Stimulated activated CD4-positive, alpha-beta T cell treated with anti-CD3 and anti-CD28 coated beads, Interleukin-1b, Interleukin-23, amount 100 ng/mL, for 24 hours (primary cell): ENCODE measurements at places on chromosomes 12 and 14.

DNA sequence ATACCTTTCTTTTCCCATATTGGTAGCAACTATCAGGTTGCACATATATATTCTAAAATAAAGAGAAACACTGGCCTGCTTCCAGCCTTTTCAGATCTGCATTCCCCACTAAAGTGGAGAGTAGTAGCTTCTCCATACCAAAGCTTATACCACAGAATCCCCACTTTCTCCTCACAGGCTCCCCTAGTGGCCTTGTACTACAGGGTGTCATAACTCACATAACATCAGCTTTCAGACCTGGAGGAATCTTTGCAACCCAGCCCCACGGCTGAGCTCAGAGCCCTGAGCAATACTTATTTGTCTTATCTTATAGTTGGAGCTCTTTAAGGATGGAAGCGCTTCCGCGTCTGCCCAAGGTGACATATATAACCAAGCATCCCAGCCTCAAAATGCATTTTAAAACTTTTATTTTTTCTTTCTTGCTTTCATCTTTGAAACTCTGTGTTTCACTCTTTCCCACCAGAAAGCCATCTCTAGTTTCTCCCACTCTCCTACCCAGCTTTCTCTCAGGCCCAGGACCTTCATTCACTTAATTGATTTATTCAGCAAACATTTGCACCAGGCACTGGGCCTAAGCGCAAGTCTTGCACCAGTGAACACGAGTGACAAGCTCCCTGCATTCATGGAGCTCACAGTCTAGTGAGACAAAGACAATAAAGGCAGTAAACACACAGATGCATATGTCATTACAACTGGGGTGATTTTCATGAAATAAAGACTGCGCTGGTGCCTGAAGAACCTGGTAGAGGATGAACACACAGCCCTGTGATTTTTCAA, 254.7 kb downstream of the IPO8 start:
- DNase-seq: no peak

- no peak for DNase-seq
These were observed 1.7 kb downstream of the ABCD2 start for GRCh38 chr12:39617887-39618286.

DNA sequence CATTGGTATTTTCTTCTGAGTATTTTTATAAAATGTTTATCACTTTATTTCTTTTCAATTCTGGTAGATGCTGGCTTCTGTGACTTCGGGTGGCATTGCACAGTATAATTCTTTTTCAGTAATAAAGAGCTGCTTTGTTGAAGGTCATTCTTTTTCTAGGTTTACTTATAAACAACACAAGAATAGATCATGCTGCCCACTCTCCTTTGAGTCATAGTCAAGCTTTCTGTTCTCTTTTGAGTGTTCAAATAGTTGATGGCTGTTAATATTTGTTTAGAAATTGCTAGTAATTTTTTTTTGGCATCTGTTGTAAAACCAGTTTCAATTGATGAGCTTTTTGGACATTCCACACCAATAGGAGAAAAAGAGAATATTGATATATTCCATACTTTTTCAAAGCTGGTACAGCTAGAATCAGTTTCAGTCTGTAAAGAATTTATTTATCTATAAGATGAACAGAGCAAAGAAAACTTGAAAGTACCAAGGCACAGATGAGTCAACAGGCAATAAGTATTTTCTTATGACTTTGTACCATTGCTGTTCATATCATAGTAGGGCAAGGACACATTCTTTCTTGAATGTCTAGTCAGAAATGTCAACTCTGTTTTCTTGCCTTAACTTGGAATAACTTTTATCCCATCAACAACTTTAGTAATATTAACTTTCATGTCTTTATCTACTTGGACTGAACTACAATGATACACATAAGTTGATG, 513.0 kb upstream of the SEL1L start:
- no peak for DNase-seq

- no peak for DNase-seq
These were observed 133.5 kb upstream of the HIF1A start for GRCh38 chr14:61561657-61562276.

- no peak for DNase-seq
These were observed 10.0 kb downstream of the WNT1 start for GRCh38 chr12:48988030-48988649.

- no peak for DNase-seq
These were observed 12.6 kb downstream of the BTBD6 start for GRCh38 chr14:105260959-105261358.

DNA sequence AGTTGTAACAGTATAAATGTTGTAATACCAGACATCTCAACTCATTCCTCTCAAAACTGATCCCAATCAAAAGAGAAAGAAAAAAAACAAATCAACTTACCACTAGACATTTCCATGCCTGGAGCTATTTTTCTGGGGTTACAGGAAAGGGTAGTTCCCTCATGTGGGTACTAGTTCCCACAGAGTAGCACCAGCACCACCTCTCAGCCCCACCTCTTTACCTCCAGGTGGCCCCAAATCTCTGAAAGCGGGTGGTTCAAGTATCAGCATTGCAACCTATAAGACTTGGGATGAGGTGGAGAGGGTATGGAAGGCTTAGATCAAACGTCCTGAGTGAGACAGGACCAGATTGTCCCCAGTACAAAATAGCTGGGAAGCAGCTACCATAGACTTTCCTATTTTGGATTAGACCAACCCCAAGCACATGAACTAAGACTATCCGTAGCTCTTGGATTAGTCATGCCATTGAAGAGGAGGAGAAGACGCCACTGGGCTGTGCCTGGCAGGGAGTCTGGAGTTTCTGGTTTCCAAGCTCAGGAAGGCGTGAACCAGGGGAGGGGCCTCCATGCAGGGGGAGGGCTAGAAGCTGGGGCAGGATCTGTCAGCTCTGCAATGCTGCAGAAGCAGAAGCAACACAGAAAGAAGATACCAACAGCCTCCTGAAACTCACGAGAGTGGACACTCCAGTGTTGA, at the start of gene SLC39A2:
SLC39A2 (plus strand) TSS at position 620 of the 693 bp plus-strand sequence. CDS start 154 bp downstream, outside the sequence.
- DNase-seq: no peak

DNA sequence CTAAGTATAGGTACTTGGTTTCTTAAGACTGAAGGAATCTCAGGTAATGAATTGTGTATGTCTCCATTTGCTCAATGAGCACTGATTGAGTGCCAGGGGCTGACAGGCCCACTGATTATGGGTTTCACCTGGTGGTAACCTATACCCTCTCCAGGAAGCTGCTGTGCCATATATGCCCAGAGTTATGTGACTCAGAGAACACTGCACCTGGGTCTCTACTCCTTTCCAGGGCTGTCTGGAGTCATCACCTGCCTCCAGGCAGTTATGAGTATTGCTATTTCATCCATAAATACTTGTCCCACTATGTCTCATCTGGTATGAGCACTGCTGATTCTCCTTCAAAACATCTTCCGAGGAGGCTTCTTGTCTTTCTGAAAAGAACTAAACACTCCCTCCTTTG, 692.9 kb downstream of the BCL11B start:
- DNase-seq: no peak

DNA sequence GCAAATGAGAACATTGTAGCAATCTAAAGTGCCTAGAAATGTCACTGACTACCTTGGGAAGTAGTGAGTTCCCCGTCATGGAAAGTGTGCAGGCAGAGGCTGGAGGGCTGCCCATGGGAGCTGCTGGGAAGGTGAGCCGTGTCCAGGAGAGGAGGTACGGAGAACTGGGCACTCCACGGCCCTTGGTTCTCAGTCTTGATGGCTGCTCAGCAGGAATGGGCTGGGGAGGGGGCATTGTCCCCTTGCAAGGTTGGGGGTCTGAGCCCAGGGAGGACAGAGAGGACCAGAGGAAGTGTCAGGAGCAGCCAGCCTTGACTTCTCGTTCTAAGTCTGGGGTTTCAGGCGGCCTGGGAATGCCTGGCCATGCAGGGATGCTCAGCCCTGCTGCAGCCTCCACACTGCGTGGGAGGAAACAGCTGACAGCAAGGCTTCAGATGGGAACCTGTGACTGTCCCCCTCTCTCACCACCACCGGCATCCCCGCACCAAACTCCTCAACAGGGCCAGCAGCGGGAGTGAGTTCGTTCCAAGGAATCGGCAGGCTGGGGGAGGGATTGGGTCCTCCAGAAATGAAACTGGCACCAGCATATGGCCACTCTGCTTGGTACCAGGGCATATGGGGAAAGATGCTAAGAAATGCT, 140.2 kb downstream of the BCL11B start:
- no peak for DNase-seq

GRCh38 chr12:28378736-28379135, 188.5 kb downstream of the CCDC91 start:
- DNase-seq: no peak

DNA sequence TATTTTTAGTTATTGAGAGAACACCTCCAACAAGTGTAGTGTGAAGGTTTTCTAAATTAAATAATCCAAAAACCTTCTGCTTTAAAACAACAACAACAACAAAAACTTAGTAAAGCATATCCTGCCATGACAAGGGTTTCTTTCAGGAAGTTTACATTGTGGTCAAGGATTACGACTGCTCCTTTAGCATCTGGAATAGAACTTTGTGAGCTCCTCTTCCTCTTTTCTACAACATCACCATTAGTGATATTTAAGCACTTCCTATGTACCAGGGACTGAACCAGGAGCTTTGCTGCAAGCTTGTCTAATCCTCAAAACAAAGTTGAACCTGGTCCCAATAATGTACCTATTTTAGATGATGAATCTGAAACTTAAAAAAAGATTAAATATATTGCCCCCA, 315.4 kb upstream of the KITLG start:
- DNase-seq: no peak

GRCh38 chr14:60235440-60235839, 13.6 kb upstream of the PPM1A start:
- DNase-seq: no peak

DNA sequence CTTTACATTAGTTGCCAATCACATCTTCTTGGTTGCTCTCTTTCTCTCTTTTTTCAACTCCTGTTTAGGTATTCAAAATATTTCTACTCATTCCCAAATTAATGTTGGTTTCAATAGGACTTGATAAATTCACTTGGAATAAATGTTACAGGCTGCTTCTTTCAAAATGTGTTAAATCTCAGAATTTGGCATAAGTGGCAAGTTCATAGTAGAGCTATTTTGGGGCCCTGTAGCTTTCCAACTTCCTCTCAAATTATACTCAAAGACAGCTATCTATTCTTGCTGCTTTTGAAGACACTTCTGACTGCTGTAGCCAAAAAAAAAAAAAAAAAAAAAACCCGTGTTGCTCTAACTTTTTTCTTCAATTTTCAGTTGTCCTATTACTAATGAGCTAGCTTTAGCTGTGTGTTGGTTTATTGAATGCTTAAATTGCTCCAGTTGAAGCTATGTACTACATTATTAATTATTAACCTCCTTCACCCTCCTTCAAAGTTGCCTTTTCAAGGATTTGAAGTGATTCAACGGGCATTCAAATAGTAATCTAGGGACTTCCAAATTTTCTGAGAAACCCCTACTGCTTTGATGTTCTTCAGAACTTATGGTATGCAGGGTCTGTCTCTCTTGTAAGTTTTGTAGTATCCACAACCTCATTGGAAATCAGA, 554.6 kb upstream of the FLRT2 start:
- no peak for DNase-seq

GRCh38 chr12:130419116-130419515, 81.4 kb downstream of the PIWIL1 start:
- no peak for DNase-seq

DNA sequence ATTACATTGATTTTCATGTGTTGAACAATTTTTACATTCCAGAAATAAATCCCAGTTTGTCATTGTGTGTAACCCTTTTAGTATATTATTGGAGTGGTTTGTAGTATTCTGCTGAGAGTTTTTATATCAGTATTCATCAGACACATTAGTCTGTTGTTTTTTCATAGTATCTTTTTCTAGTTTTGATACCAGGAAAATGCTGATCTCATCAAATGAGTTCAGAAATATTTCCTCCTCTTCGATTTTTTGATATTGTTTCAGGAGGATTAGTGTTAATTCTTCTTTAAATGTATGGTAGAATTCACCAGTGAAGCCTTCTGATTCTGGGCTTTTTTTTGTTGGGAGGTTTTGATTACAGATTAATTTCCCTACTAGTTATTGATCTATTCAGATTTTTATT, 15.3 kb downstream of the CLEC6A start:
- no peak for DNase-seq

DNA sequence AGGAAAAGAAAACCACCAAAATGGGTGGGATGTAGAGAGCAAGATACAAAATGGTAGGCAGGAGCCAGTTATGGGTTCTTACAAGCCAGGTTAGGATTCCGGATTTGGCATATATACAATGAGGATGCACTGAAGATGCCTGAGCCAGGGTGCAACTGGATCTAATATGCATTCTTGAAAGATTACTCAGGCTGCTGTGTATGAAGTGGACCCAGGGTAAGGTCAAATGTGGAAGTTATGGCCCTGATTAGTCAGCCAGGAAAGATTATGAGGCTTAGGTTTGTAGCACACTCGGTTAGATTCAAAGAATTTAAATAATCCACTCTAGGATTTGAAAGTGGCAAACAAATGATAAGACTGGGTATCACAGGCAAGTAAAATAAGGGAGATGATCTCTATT, 1750.7 kb upstream of the FLRT2 start:
- no peak for DNase-seq

DNA sequence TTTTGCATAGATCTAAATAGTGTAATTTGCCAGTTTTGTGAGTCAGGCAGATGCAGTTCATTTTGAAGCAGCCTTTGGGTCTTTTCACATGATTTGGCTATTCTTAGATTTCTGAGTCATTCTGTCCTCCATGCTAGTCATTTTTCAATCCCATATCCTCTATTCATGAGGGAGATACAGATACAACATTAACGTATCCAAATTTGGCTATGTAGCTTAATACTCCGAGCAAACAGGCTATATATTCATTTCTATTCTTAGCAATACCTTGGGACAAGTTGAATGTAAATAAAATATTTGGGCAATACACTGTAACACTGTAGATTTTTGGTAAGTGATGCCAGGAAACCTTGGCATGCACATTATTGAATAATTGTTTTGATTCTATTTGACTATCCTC, 270.7 kb upstream of the PDE3A start:
- DNase-seq: no peak

- no peak for DNase-seq
These were observed 718.0 kb downstream of the C12orf50 start for GRCh38 chr12:87311206-87311605.

- DNase-seq: no peak
These were observed 39.3 kb downstream of the SETD3 start for GRCh38 chr14:99441157-99441870.

DNA sequence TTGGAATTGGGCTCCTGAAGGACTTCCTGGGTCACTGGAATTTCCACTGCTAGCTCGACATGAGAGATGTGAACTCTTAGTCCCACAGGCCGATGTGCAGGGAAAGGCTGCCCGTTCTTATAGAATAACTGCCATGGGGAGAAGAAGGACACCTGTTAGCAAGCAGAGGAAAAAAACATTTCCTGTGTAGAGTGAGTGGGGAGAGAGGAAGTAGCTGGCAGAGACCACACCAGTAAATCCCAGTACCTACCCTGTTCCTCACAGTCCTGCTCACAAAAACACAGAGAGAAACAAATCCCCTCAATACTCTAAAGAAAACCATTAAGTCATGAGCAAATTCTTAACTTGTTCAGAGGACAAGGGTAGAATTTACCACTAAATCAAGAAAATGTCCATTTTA, 29.5 kb downstream of the AREL1 start:
- DNase-seq: no peak

DNA sequence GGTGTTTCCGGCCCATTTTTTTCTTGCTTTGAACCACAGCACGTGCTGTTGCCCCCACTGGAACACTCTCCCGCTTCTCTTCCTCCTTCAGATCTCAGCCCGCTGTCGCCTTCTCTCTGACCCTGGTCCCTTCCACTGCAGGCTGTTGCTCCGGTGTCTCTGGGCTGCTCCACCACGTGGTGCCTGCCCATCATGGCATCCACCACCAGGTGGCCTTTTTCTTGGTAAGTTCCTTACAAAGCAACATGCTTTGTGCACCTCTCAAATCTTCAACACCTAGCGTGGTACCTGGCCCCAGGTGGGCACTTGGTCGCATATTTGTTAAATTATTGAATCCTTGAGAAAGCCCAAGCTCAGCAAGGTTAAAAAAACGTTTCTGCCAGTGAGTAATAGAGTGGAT, 19.1 kb downstream of the TUNAR start:
- no peak for DNase-seq
